NCI-H1105 (cell line): ENCODE measurements at places on chromosomes 12 and 14.

DNA sequence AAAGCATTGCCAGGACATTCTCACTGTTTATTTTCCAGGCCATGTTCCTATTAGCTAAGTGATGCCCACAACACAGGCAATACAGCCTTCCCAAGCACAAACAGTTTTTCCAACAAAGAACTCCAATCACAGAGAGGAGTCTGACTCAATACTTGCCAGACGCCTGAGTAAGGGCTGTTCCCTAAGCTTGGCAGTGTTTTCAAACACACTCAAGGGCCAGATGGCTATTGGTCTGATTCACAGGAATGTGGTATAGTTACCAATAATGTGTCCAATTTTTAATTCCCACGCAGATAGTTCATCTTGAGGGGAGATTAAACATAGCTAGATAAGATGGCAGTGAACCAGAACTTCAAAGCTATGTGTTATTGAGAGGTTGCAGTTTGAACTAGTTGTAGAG lies 381.0 kb downstream of the SNAPC1 start:
- no peak for DNase-seq

- DNase-seq, result no peak
Measured at GRCh38 chr12:129049917-129050316, 196.6 kb downstream of the GLT1D1 start.

DNA sequence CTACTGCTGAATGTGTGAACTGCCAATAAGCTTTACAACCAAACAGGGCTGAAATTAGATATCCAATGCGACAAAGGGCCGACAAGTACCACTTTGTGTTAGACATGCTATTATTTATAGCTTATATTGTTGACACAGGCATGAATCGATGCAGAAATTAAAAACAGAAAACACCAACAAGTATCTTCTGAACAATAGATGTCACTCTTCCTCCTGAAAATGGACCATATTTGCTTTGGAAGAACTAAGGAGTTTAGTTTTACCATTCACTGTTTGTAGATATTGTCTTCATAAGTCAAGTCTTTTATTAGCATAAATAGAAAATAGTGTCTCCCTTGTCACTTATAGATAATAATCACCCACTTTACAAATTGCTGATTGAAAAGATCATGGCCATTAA lies 86.5 kb downstream of the LRIG3 start:
- peak; percentile 67 for DNase-seq

- DNase-seq, result no peak
Measured at GRCh38 chr12:11863988-11864387, 206.8 kb upstream of the BCL2L14 start.

GRCh38 chr14:41606532-41607303 lies at the start of gene LRFN5:
Gene LRFN5 (plus strand): TSS chr14:41606876.
- DNase-seq, result peak; percentile 76

- no peak for DNase-seq
Measured at GRCh38 chr14:100640471-100641273, 53.5 kb upstream of the BEGAIN start.

DNA sequence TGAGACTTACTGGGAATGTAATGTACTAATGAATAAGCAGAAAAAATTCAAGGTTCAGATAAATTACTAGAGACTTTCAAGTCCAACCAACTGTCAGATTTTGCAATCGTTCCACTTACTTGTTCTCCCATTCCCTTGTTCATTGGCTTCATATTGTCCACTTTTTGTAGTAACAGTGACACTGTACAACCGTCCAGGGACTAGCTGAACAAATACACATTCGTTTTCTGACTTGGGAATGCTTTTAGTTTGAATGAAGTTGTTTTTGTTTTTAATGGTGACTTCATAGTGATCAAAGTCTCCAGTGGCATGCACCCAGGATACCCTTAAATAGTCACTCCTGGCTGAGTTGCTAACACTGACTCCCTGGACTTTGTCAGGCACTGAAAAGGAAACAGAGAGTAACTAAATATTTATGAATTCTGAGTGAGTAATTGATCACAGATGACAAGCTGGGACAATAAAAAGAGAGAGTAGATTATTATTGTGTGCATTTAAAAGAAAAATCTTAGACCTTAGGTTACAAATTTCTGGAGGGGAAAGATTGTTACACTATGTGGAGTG lies 65.4 kb downstream of the PTPRB start:
- DNase-seq, result no peak

DNA sequence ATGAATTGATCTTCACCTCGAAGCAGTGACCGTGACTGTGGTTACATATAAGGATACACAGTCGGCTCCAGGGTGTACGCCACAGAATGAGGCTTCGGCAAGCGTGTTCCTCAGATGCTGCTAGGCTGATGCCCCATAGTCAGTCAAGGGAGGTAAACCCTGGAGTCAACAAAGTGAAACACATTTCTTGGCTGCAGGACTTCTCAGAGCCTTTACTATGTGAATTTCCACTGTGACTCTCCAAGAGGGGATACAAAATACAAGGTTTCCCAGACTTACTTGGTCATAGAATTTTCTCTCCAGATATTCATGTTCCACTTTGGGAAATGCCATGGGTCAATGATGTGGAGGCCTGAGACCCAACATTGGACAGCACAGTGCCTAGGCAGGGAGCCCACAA lies 260.6 kb downstream of the BCL11B start:
- DNase-seq, result no peak

- peak; percentile 46 for DNase-seq
Measured at GRCh38 chr12:42504049-42504448, 85.5 kb downstream of the PRICKLE1 start.

DNA sequence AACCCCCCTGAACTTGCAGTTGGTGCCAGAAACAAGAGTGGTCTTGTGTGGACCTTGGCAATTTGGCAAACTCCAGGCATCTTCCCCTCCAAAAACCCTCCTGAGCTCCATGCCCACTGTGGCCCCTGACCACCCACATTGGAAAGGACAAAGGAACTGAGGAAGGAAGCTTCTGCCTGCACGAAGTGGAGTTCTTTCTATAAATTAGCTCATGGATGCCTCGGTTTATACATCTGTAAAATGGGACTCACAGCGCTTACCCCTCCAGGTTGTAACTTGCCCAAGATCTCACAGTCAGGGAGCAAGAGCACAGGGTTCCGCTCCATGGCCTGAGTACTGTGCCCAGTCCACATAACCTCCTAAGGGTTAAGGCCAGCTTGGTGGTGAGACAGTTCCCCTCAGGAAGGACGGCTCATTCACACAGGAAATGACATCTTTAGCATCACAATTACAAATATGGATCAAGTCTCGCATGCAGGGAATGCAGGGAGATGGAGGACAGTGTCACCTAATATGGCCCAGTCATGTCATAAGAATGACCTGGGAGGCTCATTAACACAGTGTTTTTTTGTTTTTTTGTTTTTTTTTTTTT lies 66.6 kb downstream of the CLMN start:
- no peak for DNase-seq

DNA sequence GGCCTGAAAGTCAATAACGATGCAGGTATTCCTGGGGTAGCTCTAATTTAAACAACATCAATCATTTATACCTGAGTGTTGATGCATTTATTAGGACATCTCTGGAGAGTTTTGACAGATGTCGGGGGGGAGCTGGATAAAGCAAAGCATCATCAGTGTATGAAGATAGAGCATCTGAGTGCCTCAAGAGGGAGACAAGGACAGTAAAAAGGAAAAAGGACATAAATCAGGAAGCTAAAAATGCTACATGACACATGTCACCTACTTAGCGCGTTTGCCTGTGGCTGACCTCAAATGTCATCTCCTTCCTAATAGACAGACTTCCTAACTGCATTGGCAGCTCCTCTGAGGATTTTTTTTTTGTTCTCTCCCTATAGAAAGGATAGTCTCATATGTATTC lies 259.5 kb upstream of the PKP2 start:
- DNase-seq, result no peak

- DNase-seq, result peak; percentile 86
Measured at GRCh38 chr14:89851106-89851505, 103.4 kb downstream of the EFCAB11 start.

GRCh38 chr14:60485598-60486251 lies at the start of gene C14orf39:
Gene C14orf39 (minus strand): TSS chr14:60486063. CDS start chr14:60485078, 985 bp downstream.
- no peak for DNase-seq

DNA sequence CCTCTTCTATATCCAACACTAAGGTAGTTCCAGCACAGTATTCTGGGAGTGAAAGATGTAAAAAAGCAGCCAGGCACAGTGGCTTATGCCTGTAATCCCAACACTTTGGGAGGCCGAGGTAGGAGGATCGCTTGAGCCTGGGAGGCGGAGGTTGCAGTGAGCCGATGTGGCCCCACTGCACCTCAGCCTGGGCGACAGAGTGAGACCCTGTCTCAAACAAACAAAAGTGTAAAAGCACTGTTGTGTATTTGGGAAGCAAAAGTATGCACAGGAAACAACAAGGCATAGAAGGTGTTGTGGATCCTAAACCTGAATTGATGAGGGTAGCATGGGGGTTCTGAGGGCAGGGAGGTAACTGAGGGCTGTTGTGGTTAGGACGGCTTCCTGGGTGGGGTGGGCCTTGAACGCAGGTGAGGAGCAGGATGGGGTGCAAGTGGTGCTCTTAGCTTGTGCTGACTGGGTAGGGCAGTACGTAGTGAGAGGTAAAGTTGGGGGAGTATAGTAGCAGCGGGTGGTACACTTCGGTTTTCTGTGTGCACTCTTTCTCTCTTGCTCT lies 64.2 kb downstream of the RASSF3 start:
- DNase-seq, result no peak

- DNase-seq, result no peak
Measured at GRCh38 chr12:105575235-105575634, 244.7 kb downstream of the C12orf75 start.

DNA sequence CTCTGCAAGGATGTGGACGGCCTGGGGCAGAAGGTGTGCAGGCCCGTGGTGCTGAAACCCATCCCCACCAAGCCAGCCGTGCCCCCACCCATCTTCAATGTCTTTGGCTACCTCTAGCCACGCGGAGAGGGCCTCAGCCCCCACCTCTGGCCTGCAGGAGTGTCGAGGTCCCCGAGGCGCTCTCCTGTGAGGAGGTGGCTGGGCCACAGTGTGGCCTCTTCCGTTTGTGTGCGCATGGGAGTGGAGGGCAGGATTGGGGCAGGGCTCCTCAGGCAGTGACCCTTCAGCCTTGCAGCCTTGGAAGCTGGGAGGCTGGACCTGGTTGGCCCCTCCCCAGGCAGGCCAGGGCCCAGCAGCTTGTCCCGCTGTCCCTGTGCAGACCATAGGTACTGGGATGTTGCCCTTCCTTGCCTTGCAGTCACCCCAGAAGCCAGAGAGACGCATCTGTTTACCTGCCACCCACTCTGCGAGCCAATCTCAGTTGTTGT lies 1.9 kb downstream of the FAM181A start:
- no peak for DNase-seq

- DNase-seq, result no peak
Measured at GRCh38 chr14:77872152-77872551, 72.2 kb downstream of the ADCK1 start.

DNA sequence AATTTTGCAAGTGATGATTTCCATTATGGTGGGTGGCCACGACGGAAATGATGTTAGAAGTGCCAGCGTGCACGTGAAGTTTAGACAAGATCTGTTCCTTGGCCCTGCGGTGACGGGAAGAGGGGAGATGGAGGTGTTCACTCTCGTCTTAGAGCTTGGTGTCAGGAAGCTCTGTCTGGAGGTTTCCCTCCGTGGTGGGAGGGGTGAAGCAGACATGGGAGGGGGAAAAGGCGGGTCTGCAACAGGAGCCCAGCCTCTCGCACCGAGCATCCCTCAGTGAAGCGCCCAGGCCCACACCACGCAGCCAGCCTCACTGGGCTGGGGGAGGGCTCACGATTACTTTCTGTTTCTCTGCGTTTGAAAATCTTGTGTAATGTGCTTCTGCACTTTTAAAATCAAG lies 26.3 kb downstream of the EML1 start:
- DNase-seq, result no peak

DNA sequence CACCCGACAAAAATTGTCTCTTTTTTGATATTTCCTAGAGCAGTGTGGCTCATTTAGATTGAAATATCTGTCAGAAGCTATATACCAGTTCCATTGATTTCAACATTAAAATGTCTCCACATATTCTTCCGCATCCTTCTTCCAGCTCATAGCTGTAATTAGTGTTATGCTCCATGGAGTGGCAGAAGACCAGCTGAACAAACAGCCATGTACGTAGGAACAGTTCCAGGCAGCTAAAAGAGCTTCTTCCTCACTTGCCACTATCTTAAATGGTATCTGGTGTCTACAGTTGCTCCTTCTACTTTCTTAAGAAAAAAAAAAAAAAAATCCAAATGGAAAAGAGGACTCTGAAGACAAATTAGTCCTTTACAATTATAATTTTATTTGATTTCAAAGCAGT lies 848.0 kb downstream of the DIO2 start:
- DNase-seq, result no peak

- DNase-seq, result no peak
Measured at GRCh38 chr12:111685322-111685810, 390 bp downstream of the BRAP start.

GRCh38 chr14:28243600-28243999 lies 523.0 kb upstream of the FOXG1 start:
- no peak for DNase-seq

DNA sequence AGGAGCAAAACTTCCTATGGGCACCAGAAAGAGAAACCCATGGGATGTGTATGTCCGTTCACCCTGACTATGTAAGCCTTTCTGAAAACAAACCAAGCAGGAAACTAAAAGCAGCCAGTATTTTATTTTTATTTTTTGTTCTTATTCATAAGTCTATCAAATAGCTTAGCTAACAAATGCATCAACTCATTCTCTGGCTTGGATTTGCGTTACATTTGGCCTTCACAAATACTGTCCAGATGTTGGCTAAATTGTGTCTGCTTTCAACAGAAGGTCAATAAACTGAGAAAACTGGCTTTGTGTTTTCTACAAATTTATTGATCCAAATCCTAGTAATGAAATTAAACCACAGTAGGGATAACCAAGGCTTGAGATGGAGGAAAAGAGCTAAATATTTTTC lies 379.0 kb downstream of the NOVA1 start:
- no peak for DNase-seq

- DNase-seq, result no peak
Measured at GRCh38 chr14:50260511-50260910, 29.1 kb upstream of the SOS2 start.

DNA sequence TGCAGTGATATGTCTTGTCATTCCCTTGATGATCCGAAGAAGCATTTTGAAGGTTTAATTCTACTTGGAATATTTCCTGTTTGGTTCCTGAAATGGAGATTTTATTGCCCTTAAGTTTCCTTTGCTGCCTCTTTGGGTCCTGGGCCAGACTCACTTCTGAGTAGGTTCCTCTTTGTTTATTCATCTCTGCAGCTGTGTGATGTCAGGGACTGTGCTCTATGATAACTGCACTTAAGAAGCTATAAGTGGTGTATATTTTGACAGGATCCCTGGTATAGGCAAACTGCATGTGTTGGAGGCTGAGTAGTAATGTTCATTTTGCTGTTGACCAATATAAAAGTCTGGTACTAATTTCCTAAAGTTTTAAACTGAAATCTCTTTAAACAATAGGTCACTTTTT lies at the start of gene KLRC4:
KLRC4 (minus strand) TSS at position 366 of the 400 bp plus-strand sequence; CDS start at position 184, 182 bp downstream.
- DNase-seq, result peak; percentile 21

DNA sequence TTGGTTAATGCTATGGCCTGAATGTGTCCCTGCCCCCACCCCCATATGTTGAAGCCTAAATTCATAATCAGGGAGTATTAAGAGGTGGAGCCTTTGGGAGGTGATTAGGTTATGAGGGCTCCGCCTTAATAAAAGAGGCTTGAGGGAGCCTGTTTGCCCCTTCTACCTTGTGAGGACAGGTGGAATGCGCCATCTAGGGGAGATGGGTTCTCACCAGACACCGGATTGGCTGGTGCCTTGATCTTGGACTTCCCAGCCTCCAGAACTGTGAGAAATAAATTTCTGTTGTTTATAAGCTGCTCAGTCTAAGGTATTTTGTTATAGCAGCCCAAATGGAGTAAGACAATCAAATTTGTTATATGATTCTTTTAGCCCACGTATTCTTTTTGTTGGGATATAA lies 148.3 kb downstream of the PTCSC3 start:
- no peak for DNase-seq
